ENCODE measurements at places on chromosomes 4 and X.

- DNase-seq = no peak
Observed at GRCh38 chr4:122689972-122690371, 42.5 kb upstream of the BBS12 start.

DNA sequence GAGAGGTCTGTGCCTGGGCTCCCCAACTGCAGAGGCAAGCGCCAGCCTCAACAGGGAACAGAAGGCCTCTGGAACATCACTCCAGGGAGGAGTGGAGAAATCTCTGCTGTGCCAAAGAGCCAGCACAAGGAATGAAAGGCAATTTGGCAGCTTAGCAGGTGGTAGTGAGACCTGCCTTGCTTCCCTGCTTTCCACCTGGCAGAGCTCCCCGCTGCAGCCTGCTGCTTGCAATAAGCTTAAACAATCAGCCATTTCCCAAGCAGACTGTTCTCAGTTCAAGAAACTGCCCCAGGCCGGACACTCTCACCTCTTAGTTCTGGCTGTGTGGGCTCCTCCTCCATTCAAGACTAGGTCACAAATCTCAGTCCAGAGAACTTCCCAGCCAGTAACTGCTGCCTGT is 370.6 kb downstream of the MAGEB5 start:
- no peak for DNase-seq

DNA sequence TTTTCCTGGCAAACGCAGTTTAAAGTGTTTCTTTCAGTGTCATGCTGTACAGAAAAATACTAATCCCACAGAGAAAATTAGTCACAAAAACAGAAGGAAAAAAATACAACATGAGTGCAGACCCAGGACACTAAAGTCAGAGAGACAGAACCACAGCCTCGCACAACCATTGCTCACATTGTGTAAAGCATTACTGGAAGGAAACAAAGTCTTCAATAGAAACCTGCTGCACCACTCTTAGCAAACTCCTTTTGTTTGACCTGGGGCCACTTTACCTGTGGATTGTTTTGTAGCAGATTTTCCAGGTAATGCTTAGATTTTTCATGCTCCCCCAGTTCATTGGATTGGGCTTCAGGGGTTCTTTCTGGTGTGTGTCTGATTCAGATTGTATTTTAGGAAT is 131.8 kb upstream of the TMLHE start:
- no peak for DNase-seq

DNA sequence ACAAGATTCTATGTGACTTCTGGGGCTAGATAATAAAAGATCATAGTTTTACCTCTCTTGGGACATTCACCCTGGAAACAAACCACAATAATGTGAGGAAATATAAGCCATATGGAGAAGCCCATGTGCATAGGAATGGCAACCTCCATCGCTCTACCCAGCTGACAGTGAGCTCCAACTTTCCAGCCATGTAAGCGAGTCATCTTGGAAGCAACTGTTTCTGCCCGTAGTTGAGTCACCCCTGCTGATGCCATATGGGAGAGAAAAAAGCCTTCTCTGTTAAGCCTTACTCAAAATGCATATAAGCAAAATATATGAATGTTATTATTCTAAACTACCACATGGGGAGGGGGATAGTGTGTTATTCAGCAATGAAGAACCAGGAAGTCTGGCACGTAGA is 31.4 kb upstream of the RELL1 start:
- DNase-seq = no peak

GRCh38 chr4:105197777-105198176 is 51.1 kb downstream of the TET2 start:
- no peak for DNase-seq

GRCh38 chr4:2830632-2831610 is 12.7 kb upstream of the ADD1 start:
- DNase-seq = no peak

All from NCI-H2107 (cell line).